CD14-positive monocyte (primary cell): ENCODE measurements at places on chromosomes 1 and 21. TPM values are rescaled to one million over a fixed set of nuclear protein-coding genes. Genes with fewer than 3 reads are reported as not detected.

Gene CHI3L1
- polyA plus RNA-seq = 0.44 and 0.56 TPM in 2 replicates

Gene RGL1
- 1.2 TPM for polyA plus RNA-seq

DNA sequence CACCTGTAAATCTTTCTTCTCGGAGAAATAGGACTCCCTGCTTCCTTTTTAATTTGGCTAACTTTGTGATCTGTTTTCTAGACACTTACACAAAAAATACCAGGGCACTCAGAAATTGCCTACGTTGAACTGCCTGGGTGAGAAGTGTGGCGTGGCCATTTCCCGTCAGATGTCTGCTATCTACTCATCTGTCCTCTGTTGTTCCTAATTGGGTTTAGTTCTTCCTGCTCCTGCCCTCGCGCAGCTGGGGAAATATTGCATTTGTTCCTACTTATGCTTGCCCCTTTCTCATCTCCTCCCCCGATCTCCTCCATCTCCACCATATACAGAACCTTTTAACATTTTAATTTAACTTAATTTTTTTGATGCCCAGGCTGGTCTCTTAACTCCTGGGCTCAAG, 55.1 kb downstream of the CD58 start:
- peaks cover 34% of the 10 kb centered on the region for H3K36me3 ChIP-seq
- no peak overlapping the region for H3K4me3 ChIP-seq
- H3K27ac ChIP-seq = peak overlapping the region; percentile 92
- peak; percentile 72 for DNase-seq
- peaks cover 31% of the 10 kb centered on the region for H3K4me1 ChIP-seq

DNA sequence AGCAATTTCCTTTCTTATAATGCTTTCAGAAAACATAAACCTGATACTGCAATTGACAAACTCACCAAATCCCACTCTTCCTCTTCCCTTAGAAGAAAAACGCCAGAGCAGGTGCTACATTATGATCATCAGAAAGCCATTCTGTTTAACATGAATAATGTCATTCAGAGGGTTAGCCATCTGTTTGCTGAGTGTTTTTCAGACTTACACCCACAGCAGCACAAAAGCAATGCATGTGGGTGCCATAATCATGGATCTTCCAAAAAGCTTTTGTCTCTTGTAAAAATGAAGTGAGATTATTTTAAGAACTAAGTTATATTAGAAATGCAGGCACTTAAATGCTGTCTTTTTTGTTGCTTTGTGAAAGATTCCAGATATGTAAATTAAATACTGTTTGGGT, 204.6 kb upstream of the TMPRSS15 start:
- H3K4me3 ChIP-seq = no peak overlapping the region
- H3K27ac ChIP-seq = no peak overlapping the region
- H3K36me3 ChIP-seq = no peaks in the 10 kb centered on the region
- no peak for DNase-seq

- no peaks in the 10 kb centered on the region for H3K36me3 ChIP-seq
- DNase-seq = no peak
- H3K27me3 ChIP-seq = no peaks in the 10 kb centered on the region
- H3K27ac ChIP-seq = no peak overlapping the region
These were observed 409.3 kb downstream of the SRGAP2C start for GRCh38 chr1:121594096-121594495.

- no peaks in the 10 kb centered on the region for H3K36me3 ChIP-seq
- H3K4me1 ChIP-seq = peaks cover 4% of the 10 kb centered on the region
- no peaks in the 10 kb centered on the region for H3K27me3 ChIP-seq
- no peak for DNase-seq
These were observed 116.3 kb upstream of the CACYBP start for GRCh38 chr1:174883409-174883808.

DNA sequence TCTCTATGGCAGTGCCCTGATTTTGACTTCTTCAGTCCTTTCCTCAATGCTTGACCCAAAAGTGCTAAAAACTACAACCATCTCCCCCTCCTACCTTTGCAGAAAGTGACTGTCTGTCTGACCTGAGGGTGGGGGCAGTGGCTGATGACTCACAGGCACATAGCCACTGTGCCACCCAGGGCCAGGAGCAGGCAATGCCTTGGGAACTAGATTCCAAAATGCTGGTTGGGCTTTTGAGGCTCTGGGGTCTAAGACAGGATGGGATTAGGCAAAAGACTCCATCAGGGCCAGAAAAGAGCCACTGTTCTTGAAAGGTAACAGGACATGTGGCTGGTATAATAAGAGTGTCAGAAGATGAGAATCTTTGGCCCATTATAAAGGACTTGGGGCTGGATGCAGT, 129.5 kb upstream of the KIAA0040 start:
- no peak for DNase-seq
- H3K27ac ChIP-seq = no peak overlapping the region

DNA sequence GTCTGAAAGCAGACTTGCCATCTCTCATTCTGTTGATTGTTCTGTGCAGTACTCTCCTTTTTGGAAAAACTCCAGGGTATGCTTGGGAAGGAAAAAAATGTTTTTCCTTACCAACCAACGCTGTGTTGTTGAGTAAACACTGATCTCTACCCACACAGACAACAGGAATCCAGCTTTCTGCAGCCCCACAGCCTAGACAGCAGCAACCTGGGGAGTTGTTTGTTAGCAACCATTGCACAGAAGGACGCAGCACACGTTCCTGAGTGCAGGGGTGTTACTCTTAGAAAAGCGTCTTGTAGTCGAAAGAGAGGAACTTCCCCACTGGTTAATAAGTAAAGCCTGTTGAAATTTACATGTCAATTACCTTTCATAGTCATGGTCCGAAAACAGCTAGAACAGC, 56.6 kb downstream of the SMYD2 start:
- no peaks in the 10 kb centered on the region for H3K27me3 ChIP-seq
- no peak overlapping the region for H3K27ac ChIP-seq
- no peak overlapping the region for H3K4me3 ChIP-seq
- no peaks in the 10 kb centered on the region for H3K4me1 ChIP-seq

GRCh38 chr1:183926983-183927382, 110.5 kb downstream of the COLGALT2 start:
- H3K4me1 ChIP-seq = no peaks in the 10 kb centered on the region
- no peaks in the 10 kb centered on the region for H3K27me3 ChIP-seq
- no peak overlapping the region for H3K4me3 ChIP-seq
- no peaks in the 10 kb centered on the region for H3K36me3 ChIP-seq

GRCh38 chr1:158098256-158098655, 82.4 kb upstream of the CD1D start:
- H3K4me1 ChIP-seq = no peaks in the 10 kb centered on the region
- H3K36me3 ChIP-seq = no peaks in the 10 kb centered on the region
- no peak for DNase-seq

DNA sequence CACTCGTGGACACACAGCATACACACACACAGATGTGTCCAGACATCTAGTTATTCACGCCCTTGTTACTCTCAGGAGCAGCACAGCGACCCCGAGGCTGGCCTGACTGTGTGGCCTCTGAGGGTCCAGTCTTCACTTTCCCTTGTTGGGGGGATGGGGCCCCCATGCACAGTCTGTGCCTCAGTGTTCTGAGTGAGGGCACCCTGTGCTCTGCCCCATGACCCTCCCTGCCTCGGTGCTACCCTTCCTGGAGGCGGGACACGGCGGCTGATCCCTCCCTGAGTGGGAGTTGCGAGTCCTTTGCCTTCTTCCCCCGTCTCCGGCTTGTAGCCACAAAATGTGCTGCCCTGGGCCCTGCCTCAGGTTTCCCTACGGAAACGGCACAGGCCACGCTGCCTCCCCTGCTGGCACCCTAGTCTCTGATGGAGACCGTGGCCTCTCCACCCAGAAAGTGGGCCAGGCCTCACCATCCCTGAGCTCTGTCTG, 8.6 kb downstream of the CSTB start:
- no peak overlapping the region for H3K4me3 ChIP-seq
- H3K4me1 ChIP-seq = peaks cover 12% of the 10 kb centered on the region
- H3K36me3 ChIP-seq = no peaks in the 10 kb centered on the region
- DNase-seq = no peak
- H3K27me3 ChIP-seq = no peaks in the 10 kb centered on the region
- H3K27ac ChIP-seq = no peak overlapping the region
